ENCODE measurements at places on chromosomes 13 and 19. TPM values are rescaled to one million over a fixed set of nuclear protein-coding genes. Genes with fewer than 3 reads are reported as not detected.

APOE gene
- 3,491 TPM for total RNA-seq

PLK5 gene
- total RNA-seq: not detected

CCDC8 gene
- total RNA-seq: 0.75 TPM

IGFLR1 gene
- 7.0 TPM for total RNA-seq

ELAVL3 gene
- total RNA-seq: not detected

CASP14 gene
- total RNA-seq: not detected

ZNF480 gene
- total RNA-seq: 3.5 TPM

SLAIN1 gene
- total RNA-seq: 7.9 TPM

TUBB4A gene
- total RNA-seq: 1.6 TPM

ZNF836 gene
- total RNA-seq: 3.1 TPM

ZNF43 gene
- total RNA-seq: 2.0 TPM

OVOL3 gene
- total RNA-seq: not detected

GIPC3 gene
- total RNA-seq: 0.25 TPM

RFX2 gene
- total RNA-seq: 5.1 TPM

ZNF320 gene
- 2.0 TPM for total RNA-seq

SIGLEC11 gene
- 8.9 TPM for total RNA-seq

ZNF829 gene
- 1.1 TPM for total RNA-seq

ZNF699 gene
- total RNA-seq: 3.0 TPM

OCEL1 gene
- total RNA-seq: 10.5 TPM

METTL21C gene
- not detected for total RNA-seq

CCNE1 gene
- 19.5 TPM for total RNA-seq

ATP4A gene
- not detected for total RNA-seq

ZNF667 gene
- total RNA-seq: 1.7 TPM

ACP7 gene
- total RNA-seq: 0.05 TPM

CEACAM4 gene
- total RNA-seq: 2.2 TPM

C19orf81 gene
- total RNA-seq: not detected

TCF3 gene
- 119 TPM for total RNA-seq

ZNF577 gene
- total RNA-seq: 3.1 TPM

STOML3 gene
- not detected for total RNA-seq

ZNF444 gene
- total RNA-seq: 16.0 TPM

GPC6 gene
- 24.5 TPM for total RNA-seq

LILRB5 gene
- total RNA-seq: 5.4 TPM

KLHL26 gene
- total RNA-seq: 2.4 TPM

CD70 gene
- total RNA-seq: not detected

FOSB gene
- total RNA-seq: 1.3 TPM

PRRG2 gene
- total RNA-seq: 1.4 TPM

MTUS2 gene
- total RNA-seq: 0.25 TPM

PDE4A gene
- 1.1 TPM for total RNA-seq

CBARP gene
- total RNA-seq: 0.05 TPM

ETV2 gene
- 0.70 TPM for total RNA-seq

ZNF626 gene
- 4.2 TPM for total RNA-seq

SMIM24 gene
- 2.8 TPM for total RNA-seq

IGFL3 gene
- not detected for total RNA-seq

PTBP1 gene
- total RNA-seq: 98.1 TPM

PCDH9 gene
- total RNA-seq: 2.3 TPM

CATSPERD gene
- total RNA-seq: not detected

SHISA7 gene
- total RNA-seq: not detected

LIG4 gene
- total RNA-seq: 9.5 TPM

ZNF266 gene
- 11.5 TPM for total RNA-seq

NLRP4 gene
- not detected for total RNA-seq

TRIP10 gene
- 9.9 TPM for total RNA-seq

NLRP11 gene
- total RNA-seq: not detected

UHRF1 gene
- 0.25 TPM for total RNA-seq

RFPL4AL1 gene
- not detected for total RNA-seq

ZNF333 gene
- 11.2 TPM for total RNA-seq

SLC25A30 gene
- total RNA-seq: 11.7 TPM

SIN3B gene
- 10.7 TPM for total RNA-seq

FCER2 gene
- total RNA-seq: not detected

Data from liver (tissue), 10 donors.